Prostate gland (tissue), 2 donors: ENCODE measurements at places on chromosomes 11 and 22. TPM values are rescaled to one million over a fixed set of nuclear protein-coding genes. Genes with fewer than 3 reads are reported as not detected.

DNA sequence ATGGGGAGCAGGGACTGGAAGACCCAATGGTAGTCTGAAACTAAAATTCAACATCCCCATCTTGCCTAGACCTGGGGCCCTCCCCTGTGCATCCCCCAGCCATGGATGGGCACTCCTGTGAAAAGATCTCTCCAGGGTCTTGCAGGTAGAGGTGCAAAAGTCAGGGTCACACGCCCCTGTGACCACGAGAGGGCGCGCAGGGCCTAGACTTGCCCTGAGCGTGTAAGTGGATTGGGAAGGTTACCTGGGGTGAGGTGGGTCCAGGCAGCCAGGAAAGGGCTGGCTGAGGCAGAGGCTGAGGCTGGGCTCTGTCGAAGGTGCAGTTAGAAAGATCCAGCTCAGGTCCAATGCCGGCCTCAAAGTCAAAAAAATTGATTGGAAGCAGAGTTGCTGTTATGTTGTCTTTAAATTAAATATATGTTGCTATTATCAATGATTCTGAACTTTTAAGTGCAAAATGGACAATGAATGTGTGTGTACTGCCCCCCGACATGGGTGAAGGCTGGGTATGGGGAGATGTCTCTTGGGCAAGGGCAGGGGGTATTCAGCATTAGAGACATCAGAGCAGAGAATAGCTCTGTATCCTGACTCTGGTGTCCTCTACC, 4.8 kb upstream of the POU2F3 start:
- H3K27me3 ChIP-seq, result no peaks in the 10 kb centered on the region
- DNase-seq, result peak; percentile 79
- no peak overlapping the region for H3K27ac ChIP-seq
- H3K4me3 ChIP-seq, result no peak overlapping the region
- H3K36me3 ChIP-seq, result no peaks in the 10 kb centered on the region

The CHRM1 gene
- 38.1 TPM for total RNA-seq

DNA sequence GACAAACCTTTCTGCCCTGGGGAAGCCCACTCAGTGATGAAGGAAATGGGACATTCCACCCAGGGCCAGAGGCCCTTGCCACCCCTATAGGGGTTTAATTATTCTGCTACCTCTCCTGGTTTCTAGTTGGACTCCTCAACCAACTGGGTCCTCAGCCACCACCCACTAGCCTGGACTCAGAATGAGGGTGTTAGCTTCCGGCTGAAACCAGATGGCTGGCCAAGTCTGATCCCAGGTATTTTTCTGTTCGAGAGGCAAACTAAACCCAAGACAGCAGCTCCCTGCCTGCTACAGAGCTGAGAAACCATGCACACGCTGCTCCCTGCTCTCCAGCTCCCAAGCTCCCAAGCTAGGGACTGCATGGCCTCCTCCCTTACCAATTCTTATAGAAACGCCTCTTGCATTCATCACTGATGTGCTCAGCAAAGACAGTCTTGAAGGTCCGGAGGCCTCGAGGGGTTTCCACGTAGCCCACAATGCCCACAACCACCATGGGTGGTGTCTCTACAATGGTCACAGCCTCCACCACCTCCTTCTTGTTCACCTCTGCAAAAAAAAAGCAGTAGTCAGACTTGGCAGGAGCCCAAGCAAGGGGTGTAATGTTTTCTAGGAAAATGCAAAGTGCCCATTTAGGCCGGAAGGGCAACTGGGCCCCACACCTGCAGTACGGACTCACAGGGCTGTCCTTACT, 2.2 kb downstream of the RPL3 start:
- peaks cover 34% of the 10 kb centered on the region for H3K36me3 ChIP-seq
- peaks cover 26% of the 10 kb centered on the region for H3K4me1 ChIP-seq
- no peak overlapping the region for H3K4me3 ChIP-seq
- peak overlapping the region; percentile 95 for H3K27ac ChIP-seq

- H3K36me3 ChIP-seq, result no peaks in the 10 kb centered on the region
- H3K4me1 ChIP-seq, result no peaks in the 10 kb centered on the region
- no peak overlapping the region for H3K4me3 ChIP-seq
- H3K27me3 ChIP-seq, result no peaks in the 10 kb centered on the region
- no peak for DNase-seq
Observed at GRCh38 chr11:102924851-102925380, 30.6 kb downstream of the MMP13 start.

The LDHAL6A gene
- not detected for total RNA-seq

The MMP10 gene
- total RNA-seq, result 3.6 TPM

DNA sequence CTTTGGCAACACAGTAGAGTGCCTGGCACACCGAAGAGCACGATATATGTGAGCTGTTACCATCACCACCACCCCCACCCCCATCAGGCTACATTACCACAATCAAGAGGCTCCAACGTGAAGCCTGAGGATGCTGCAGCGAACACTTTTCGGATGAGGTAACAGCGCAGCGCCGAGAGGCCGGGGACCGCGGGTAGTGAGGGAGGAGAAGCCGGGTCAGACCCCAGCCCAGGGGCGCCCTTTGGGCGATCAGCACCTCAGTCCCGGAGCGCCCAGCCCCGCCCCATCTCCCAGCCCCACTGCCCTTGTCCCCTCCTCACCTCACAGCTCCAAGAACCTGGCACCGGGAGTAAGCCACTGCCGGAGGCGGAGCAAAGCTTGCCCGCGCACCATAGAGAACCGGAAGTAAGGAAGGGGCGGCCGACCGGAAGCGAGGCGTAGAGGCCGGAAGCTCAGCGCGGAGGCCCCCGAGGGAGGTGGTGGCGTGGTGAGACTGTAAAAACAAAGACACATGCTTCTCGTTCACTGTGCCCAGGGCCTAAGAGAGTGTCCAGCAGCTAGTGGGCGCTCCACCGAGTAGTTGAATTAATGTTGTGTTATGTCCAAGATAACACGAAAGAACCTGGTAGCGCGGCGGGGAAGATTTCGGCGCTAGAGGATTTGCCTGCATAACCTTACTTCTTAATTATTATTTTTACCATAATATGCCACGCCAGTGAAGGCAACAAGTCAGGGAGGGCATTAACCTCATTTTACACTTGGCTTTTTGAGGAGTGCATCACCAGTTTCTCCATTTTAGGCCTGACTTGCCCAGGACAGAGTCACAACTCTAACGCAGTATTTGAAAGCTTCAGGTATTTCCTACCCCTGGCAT, at the start of gene THOC5:
THOC5 (minus strand) TSS at position 407 of the 874 bp plus-strand sequence. CDS start 4,610 bp downstream, outside the sequence.
- peak within 1 kb of the TSS; percentile 75 for H3K27ac ChIP-seq
- H3K27me3 ChIP-seq, result no peaks in the 10 kb centered on the region
- peak; percentile 94 for DNase-seq
- no peaks in the 10 kb centered on the region for H3K4me1 ChIP-seq
- H3K4me3 ChIP-seq, result peak within 1 kb of the TSS; percentile 62
- H3K36me3 ChIP-seq, result peaks cover 4% of the 10 kb centered on the region

GRCh38 chr22:35785181-35785923, 67.7 kb downstream of the APOL5 start:
- no peak for DNase-seq
- no peak overlapping the region for H3K27ac ChIP-seq
- H3K4me1 ChIP-seq, result no peaks in the 10 kb centered on the region
- H3K4me3 ChIP-seq, result no peak overlapping the region
- no peaks in the 10 kb centered on the region for H3K27me3 ChIP-seq

The LRP4 gene
- 8.6 TPM for total RNA-seq

- no peaks in the 10 kb centered on the region for H3K36me3 ChIP-seq
- H3K4me3 ChIP-seq, result no peak overlapping the region
- no peak overlapping the region for H3K27ac ChIP-seq
- no peaks in the 10 kb centered on the region for H3K4me1 ChIP-seq
Observed at GRCh38 chr22:17241576-17242330, 22.5 kb upstream of the ADA2 start.

The SEPTIN3 gene
- total RNA-seq, result 0.46 TPM

- H3K27ac ChIP-seq, result no peak overlapping the region
- no peaks in the 10 kb centered on the region for H3K4me1 ChIP-seq
- no peaks in the 10 kb centered on the region for H3K36me3 ChIP-seq
- DNase-seq, result no peak
Observed at GRCh38 chr11:134541355-134541754, 129.3 kb upstream of the B3GAT1 start.

DNA sequence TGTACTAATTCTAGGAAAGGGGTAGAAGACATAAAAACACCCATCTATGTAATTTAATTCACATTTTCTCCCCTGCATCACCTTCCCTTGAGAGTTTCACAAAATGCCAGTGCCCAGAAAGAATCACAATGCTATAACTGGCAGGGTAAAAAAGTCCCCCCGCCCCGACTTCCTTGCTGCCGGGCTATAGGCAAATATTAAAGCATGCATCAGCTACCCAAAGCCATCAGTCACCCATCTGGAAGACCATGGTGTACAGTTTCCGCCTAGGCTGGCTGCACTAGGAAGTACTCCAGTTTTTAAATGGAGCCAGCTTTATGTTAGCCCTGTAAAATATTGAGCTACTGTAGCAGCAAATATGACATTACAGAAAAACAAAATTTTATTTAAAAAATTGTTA, 67.8 kb downstream of the ST14 start:
- H3K36me3 ChIP-seq, result no peaks in the 10 kb centered on the region
- DNase-seq, result no peak
- H3K27ac ChIP-seq, result no peak overlapping the region
- no peaks in the 10 kb centered on the region for H3K4me1 ChIP-seq
- H3K27me3 ChIP-seq, result no peaks in the 10 kb centered on the region

DNA sequence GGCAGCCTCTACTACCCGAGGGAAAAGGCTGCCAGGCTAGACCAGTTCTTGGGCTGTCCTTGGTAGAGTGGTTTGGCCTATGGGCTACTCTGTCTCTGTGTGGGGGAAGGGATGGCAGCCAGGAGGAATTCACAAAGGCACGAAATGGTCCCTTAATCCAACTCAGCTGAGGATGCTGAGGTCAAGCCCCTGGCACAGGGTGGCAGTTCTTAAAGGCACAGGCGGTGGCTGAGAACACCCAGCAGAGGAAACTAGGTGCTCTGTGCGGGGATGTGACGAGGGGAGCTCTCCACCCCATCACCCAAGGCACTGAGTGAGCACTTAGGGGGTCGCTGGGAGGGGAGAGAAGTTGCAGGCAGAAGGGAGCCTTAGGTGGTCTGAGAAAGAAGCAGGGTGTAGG, at the start of gene MFRP:
MFRP (minus strand) TSS at position 101 of the 400 bp plus-strand sequence. CDS start 192 bp downstream, outside the sequence.
- no peaks in the 10 kb centered on the region for H3K36me3 ChIP-seq
- no peaks in the 10 kb centered on the region for H3K27me3 ChIP-seq
- H3K4me3 ChIP-seq, result no peak within 1 kb of the TSS

The SPDYC gene
- total RNA-seq, result not detected

The HBE1 gene
- not detected for total RNA-seq

DNA sequence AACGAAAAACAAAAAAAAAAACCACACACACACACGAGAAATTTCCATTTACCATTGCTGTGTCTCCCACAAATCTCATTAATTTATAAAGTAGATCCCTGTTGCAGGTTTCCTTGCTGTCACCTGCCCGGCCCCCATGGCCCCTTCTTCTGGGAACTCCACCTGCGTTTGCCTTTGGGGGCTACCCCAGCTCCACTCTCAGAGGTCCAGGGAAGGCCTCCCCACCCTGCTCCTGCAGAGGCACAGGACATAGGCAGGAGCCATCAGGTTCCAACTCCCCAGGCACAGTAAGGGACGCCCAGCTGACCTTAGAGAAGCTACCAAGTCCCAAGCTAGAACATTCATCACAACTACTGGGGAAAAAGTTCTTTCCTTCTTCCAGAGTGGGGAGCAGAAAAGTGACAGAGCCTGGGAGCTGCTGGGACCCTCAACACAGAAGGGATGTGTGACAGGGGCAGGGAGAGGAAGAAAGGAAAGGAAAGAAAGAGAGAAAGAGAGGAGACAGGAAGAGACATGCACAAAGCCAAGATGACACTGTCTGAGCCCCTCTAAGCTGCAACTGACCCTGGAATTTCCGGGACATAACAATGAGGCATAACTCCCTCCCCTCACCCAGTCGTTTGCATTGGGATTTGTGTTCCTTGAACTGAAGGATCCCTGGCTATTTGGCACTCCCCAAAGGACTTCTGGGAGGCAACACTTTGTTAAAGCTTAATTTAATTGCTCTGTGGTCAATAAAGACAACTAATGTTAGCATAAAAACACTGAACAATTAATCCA, 175.7 kb downstream of the SHANK2 start:
- no peak overlapping the region for H3K4me3 ChIP-seq
- DNase-seq, result no peak
- no peaks in the 10 kb centered on the region for H3K36me3 ChIP-seq

The IGSF9B gene
- 35.3 TPM for total RNA-seq

DNA sequence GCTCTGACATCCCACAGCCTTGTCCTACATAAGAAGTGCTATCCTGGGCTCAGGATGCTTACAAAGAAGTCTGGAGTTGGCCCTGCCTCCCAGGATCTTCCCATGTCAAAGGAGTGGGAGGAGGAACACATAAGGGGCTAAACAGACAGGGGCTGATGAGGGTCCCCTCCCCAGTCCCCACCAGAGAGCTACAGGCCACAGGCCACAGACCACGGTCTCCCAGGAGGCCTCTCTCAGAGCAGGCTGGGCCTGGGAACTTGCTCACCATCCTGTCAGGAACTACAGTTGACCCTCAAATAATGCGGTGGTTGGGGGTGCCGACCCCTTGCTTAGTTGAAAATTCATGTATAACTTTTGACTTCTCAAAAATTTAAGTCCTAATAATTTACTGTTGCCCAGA, 315.5 kb downstream of the NTM start:
- H3K27ac ChIP-seq, result no peak overlapping the region
- peaks cover 4% of the 10 kb centered on the region for H3K27me3 ChIP-seq
- no peak for DNase-seq
- no peak overlapping the region for H3K4me3 ChIP-seq
- no peaks in the 10 kb centered on the region for H3K4me1 ChIP-seq

DNA sequence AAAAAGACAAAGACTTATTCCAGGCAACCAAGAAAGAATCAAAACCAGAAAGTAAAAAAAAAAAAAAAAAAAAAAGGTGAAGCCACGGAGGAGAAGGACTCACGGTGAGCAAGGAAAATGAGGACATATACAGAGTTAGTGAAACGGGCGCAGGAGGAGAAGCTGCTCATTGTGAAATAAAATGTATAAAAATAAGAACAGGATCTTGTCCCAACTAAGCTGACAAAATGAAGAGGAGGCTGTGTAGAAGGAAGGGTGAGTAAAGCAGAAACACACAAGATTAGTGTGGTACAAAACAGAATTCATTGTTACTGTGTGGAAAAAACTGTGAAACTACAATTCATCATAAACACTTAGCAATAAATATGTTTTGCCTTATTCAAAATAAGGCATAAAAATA, 7.6 kb downstream of the IL17REL start:
- H3K4me3 ChIP-seq, result no peak overlapping the region
- H3K4me1 ChIP-seq, result peaks cover 12% of the 10 kb centered on the region
- no peak overlapping the region for H3K27ac ChIP-seq

DNA sequence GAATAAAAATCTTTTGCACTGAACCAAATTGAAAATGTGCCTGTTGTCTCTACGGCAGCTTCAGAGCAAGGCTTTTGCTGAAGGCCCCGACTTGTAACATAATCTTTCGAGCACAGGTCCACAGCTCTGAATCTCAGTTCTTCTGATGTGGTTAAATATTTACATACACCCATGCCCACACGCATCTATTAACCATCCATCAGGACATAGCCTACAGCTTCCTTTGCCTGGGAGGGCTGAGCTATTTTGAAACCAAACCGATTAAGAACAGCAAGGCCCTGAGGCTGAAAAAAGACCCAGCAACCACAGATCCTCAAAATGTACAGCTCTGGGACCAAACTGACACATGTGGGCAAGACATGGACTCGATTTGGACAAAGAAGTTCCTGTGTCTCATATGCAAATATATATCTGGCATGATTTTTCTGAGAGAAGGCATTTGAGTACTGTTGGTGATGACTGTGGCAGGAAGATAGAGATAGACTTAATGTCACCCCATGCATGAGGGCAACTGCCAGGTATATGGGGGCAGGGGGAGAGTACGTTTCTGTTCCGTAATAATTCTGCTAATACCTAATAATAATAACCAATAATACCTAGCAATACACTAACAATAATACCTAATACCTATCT, 322.7 kb upstream of the PLET1 start:
- H3K27me3 ChIP-seq, result no peaks in the 10 kb centered on the region
- H3K36me3 ChIP-seq, result no peaks in the 10 kb centered on the region
- no peak overlapping the region for H3K27ac ChIP-seq
- H3K4me3 ChIP-seq, result no peak overlapping the region

The TMEM86A gene
- 3.2 TPM for total RNA-seq

The DSCAML1 gene
- 2.8 TPM for total RNA-seq

The TBX10 gene
- not detected for total RNA-seq
